ENCODE measurements at places on chromosomes 13 and 19.

DNA sequence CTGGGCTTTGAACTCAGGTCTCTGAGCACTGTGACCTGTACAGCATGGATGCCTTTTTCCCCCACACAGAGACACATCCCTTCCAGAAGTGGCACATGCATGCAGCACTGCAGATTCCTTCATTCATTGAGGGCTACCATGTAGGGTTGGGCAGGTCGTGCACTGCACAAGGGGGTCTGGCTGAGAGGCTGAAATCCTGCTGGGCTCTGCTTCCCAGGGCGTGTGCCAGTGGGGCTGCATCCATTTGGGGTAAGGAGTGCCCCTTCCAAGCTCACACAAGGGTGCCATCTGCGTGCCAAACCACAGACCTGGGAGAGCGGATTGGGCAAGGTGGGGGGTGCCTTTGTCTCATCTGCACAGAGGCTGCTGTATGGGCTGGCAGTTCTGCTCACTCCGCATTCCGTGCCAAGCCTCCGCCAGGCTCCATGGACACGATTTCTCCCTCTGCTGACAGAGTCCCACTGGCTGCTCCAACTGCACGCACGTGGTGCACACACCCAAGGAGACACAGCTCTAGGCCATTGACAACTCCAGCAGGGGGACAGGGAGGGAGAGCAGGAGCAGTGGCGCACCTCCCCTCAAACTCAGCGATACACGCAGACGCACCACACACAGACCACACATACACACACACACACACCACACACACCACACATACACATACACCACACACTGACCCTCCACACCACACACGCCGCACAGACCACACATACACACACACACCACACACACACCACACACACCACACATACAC lies 4.5 kb upstream of the SHISA7 start:
- peak; percentile 30 for DNase-seq

DNA sequence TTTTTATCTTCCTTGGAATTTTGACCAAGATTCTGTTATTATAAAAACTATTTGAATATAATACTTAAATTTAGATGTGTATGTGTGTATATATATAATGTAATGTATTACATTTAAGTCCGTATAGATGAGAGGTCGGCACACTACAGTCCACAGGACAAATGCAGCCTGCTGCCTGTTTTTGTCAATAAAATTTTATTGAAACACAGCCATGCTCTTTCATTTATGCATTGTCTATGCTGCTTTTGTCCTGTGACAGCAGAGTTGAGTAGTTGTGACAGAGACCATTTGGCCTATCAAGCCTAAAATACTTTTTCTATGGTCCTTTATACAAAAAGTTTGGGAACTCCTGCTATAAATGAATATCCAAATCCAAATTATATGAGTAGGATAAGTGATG lies 69.7 kb downstream of the PCCA start:
- no peak for DNase-seq

GRCh38 chr19:13155472-13156359 lies 5.5 kb downstream of the IER2 start:
- peak; percentile 44 for DNase-seq

- DNase-seq: no peak
Observed at GRCh38 chr13:93903909-93904308, 575.6 kb downstream of the DCT start.

- DNase-seq: no peak
Observed at GRCh38 chr13:34103854-34104253, 285.9 kb downstream of the RFC3 start.

- DNase-seq: no peak
Observed at GRCh38 chr13:25166306-25166705, 5.8 kb downstream of the AMER2 start.
